ENCODE measurements at places on chromosomes 2 and 18.

GRCh38 chr2:58030771-58031170 lies 15.8 kb upstream of the VRK2 start:
- no peak for DNase-seq

DNA sequence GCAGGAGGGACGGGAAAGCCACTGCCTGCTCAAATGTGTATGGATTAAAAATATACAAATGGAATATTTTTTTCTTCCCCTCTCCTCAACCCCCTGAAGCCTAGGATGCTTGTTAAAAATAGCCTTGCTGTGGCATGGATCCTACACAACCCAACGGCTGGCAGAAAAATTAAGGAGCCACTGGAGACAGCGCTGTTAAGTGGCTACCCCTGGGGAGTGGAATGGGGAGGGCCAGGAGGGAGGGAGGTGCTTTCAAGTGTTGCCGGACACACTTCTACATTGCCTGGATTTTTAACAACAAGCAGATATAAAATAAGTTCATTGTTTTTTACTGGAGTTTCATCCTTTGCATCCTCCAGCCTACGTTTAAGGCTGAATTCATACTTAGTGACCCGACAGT lies 66.6 kb downstream of the ZBTB7C start:
- no peak for DNase-seq

DNA sequence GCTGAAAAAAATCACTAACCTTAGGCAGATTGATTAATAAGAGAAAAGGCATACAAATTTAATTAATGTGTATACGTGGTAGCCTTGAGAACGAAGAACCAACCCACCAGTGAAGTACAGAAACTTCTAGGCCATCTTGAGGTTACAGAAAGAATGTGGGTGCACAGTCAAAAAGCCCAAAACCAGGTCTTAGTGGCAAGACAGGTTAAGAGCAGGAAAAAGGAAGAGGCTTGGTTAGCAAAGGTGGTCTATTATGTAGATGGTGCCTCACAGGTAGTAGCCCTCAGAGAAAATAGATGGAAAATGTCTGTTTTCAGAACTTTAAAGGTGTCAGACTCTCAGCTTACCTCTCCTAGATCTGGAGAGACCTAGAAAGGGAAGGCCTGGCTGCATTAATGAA lies 22.0 kb upstream of the SLC35G4 start:
- DNase-seq = no peak

DNA sequence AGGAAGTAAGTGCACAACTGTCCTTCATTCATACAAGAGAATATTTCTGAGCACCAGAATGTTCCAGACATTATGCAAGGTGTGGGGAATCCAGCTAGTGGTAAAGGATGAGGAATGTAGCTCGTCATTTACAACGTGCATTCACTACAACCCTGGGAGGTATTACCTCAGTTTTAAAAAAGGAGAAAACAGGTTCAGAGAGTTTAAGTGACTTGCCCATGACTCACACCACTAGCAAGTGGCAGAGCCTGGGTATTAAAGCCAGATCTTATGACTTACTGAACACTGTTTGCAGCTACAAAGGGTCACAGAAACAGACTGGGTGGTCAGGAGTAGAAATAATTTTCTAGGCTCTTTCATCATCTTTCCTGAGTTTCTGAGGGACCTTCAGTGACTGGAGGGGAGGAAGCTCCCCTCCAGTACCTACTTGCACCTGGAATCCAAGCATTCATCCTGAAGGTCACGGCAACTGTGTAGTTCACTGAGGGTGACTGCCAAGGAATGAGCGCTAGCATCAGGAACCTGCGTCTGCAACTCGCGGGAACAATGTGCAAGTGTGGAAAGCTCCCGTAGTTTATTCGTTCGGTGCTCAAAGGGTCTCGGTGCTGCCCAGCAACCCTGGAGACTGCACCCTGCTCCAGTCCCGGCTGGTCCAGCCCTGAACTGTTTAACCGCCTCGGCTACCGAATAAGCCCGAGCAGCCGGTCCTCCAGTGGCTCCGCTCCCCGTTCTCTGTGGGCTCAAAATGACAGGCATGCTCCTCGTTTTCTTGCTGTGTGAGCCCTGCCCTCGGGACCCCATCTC lies 647 bp downstream of the CCDC121 start:
- DNase-seq = no peak

GRCh38 chr2:71606244-71606643 lies 152.9 kb downstream of the DYSF start:
- peak; percentile 30 for DNase-seq

GRCh38 chr2:10347562-10347948 lies 44.9 kb downstream of the HPCAL1 start:
- no peak for DNase-seq

GRCh38 chr18:58411323-58411722 lies 217.6 kb downstream of the ALPK2 start:
- no peak for DNase-seq

DNA sequence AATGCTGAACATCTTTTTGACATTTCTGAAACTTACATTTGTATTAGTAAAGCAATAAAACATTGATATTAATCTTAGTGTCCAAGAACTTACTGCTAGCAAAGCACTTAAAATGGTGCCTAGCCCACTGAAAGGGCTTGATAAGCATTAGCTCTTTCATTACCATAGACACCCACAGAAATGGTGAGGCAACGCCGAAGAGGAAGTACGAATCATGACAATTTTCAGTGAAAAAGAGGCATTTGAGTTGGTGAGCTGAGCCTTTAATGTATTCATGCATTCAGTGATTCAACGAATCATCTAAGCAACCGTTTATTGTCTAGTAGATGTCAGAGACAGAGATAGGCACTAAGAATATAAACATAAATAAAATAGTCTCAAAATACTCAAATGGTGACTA lies 101.1 kb downstream of the PIGN start:
- DNase-seq = no peak
